ENCODE measurements at places on chromosomes 5 and 9.

DNA sequence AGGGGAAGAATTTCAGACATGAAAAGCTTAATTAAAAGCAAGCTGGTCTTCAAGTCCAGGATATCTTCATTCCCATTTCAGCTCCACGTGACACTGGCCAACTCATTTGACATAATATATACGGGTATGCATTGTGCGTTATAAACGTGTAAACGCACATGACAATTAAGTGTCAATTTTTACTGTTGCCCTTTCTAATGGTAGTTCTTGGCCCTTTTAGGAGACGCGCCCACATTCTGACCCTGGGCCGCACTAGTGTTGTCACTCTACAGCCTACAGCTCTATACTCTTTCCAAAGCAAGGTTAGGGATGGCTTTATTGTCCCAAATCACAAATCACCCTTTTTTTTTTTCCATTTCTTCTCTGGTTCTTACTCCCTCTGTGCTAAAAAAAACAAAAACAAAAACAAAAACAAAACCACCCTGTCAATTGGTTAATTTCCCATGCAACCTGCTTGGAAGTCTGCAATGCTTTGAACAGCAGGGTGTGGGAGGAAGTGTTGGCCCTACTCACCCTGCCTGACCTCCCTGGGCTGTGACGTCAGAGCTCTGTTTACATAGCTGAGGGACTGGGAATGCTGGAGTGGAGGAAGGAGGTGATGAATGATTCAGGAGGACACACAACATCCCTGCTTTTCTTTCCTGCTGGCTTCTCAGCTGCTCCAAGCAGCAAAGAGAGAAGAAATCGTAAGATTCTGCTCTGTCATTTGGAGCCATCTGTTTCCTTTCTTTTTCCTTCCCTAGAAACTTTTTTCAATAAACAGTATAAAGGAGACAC, 19.3 kb downstream of the RFK start:
- peak; percentile 86 for DNase-seq

DNA sequence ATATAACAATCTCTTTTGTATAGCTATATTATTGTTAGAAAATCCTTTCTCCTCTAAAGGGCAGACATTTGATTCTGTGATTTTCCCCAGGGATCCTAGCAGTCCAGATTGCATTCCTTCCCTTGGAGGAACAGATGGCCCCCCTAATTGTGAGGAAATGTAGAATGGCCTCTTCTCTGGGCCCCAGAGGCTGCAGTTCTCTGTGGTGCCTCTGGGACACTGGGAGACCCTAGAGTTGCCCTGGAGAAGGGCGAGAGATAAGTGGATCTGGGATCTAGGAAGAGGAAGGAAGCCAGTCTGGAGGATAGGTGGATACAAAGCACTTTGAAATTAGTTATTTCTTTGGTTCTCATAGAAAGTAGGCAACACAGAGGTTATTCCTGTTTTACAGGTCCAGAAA, 1.9 kb upstream of the HINT2 start:
- no peak for DNase-seq

DNA sequence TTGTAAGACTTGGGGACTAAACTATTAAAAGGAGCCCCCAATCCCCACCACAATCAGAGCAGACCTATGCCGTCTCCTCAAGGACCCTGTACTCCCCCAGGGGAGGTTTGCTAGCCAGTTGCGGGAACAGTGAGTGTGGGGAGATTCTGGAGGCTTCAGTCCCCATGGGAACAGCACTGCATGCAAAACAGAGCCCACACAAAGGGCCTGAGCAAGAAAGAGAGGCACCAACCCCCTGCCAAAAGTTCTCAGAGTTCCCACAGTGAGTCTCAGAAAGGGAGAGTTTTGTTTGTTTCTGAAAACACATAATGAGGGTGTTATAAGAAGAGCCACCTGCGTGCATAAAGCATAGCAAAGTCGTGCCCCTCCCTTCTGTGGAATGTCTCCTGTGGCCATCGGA, 56.6 kb downstream of the CFAP90 start:
- DNase-seq = no peak

DNA sequence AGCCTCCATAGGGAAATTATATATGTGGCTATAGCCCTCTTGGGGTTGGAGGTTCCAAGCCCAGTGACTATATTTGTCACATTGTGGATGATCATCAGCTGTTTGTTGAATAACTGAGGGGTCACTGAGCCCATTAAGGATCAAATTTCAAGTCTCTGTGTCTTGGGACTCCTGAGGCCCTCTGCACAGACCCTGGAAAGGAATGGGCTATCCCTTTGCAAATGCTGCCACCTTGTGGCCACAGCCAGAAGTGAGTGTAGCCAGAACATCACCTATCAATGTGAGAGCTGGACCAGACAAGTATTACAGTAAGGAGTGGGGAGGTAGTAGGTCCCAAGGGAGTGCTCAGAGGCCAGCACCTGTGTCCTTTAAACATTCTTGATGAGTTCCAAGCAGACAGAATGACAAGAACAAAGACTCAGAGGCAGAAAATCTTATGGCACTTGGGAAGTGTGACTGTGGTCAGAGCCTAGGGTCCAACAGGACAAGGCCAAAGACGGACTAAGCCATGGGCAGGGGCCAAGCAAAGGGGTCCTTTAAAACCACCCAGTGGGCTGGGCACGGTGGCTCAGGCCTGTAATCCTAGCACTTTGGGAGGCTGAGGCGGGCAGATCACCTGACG, 8.2 kb downstream of the RPP25L start:
- DNase-seq = peak; percentile 62

DNA sequence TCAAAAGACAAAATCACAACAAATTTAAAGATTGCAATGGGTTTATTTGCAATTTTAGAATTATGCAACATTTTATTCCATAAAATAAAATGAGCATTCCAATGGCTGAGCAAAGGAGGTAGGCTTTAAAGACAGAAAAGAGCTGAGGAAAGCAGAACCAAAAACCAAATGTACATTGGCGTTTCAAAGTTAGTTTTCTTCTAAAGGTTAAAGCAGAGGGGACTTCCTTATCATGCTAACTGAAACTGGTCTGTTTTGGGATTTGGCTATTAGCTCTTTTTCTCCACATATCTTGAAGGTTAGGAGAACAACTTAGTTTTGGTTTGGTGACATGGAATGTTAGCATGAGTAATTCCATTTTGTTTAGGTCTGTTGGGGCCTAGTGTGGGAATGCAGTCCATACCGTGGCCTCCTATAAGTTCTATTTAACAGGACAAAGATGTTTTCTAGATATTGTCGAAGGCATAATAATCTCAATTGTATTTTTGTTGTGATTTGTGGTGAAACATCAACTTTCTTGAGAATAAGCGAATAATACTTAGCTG, 20.3 kb downstream of the DCP2 start:
- DNase-seq = peak; percentile 47

DNA sequence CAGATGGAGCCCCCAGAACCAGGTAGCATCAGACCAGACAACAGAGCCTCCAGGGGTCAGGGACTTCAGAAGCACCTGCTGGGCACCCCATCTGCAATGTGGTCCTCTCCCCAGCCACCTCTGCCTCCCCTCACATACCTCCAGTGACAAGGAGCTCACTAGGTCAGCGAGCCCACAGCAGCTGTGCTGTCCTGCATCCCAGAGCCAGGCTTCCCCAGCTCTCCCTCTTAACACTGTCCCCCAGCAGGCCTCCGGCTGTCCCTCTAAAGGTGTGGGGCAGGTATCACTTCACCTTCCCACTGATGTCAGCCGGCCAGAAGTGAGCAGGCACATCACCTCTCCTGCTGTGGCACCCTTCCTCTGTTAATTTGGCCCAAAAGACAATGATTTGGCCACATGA, 83.6 kb downstream of the LMX1B start:
- no peak for DNase-seq

DNA sequence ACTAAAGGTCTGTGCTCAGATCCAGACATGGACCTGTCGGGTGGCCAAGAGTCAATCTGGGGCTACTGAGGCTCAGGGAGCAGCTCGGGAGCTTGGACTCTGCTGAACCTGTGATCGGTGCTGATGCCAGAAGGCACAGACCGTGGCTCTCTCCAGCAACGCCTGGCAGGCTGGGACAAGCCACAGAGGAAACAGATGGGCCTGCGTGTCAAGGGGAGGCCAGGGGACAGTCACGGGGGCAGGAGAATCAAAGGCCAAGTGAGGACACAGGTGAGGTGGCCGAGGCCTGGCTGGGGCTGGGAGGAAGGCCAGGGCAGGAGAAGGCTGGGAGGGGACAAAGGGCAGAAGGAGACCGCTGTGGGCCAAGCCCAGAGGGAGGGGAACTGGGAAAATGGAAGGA, 43.4 kb downstream of the EPB41L4B start:
- DNase-seq = no peak

- peak; percentile 69 for DNase-seq
Observed at GRCh38 chr9:35882263-35882848, 12.2 kb upstream of the OR13J1 start.

- DNase-seq = no peak
Observed at GRCh38 chr9:96496368-96497116, 46.6 kb downstream of the HABP4 start.

DNA sequence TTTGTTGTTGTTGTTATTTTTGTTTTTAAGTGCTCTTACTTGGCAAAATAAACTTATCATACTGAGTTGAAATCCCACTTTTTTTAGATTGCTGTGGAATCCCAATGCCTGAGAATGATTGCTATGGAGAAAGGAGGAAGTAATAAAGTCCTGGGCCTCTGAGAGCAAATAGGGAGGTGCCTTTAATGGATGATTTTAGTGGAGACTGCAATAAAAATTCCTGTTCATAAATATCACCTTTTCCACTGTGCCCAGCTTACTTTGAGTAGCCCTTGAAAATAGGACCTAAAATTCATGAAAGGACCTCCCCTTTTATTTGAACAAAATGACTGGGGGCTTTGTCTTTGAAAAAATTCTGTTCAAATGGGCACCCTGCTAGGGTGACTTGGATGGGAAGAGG, 21.8 kb upstream of the ANKH start:
- no peak for DNase-seq

GRCh38 chr9:136512651-136513071, 29.8 kb upstream of the SEC16A start:
- DNase-seq = no peak

GRCh38 chr9:14661421-14662059, 31.7 kb downstream of the ZDHHC21 start:
- DNase-seq = peak; percentile 19

DNA sequence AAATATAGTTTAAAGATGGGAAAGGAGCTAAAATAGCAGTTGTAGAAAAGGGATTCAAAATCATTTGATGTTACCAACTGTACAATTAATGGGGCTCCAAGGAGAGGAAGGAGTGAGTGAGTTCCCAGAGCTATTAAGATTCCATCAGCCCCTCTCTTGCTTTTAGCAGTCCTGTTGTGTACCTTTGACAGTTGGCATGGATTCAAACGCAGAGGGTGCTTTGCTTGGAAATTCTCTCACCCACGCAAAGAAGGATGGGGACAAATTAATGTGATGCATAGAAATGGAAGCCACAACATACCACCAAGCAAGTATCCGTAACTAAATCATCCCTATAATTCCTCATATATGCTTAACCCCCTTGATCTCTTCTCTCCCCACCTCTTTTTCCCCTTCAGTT, 461.3 kb downstream of the EBF1 start:
- DNase-seq = no peak

- no peak for DNase-seq
Observed at GRCh38 chr9:5762421-5762820, 70.5 kb downstream of the ERMP1 start.

DNA sequence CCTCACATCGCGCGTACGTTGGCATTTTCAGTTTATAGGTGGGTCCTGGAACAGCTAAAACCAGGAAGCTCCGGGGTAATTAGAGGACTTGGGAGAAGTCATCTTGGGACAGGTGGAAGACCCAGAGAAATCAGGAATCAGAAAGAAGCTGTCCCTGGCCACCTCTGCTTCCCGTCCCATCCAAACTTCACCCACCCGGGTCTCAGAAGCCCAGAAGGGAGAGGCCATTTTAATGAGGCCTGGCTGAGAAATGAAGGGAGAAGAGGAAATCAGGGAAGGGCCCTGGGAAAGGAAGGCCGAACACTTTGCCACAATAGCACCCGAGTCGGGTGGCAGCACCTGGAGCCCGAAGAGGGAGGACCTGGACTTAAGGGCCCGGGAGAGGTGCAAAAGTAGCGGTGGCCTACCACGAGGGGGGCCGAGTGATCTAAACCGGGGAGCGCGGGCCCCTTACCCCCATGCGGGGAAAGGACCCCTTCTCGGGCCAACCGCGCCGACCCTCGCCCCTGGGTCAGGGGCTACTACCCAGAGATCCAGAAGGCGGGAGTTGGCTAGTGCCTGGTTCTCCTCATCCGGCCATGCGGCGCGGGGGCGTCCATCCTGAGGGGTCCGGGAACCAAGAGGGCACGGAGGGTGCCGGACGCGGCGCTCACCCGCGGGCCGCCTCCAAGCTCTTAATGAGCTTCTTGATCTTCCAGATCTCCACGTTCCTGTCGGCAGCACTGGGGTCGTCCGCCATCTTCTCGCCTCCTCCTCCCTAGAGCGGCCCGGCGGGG, 668 bp downstream of the ETF1 start:
- DNase-seq = no peak

DNA sequence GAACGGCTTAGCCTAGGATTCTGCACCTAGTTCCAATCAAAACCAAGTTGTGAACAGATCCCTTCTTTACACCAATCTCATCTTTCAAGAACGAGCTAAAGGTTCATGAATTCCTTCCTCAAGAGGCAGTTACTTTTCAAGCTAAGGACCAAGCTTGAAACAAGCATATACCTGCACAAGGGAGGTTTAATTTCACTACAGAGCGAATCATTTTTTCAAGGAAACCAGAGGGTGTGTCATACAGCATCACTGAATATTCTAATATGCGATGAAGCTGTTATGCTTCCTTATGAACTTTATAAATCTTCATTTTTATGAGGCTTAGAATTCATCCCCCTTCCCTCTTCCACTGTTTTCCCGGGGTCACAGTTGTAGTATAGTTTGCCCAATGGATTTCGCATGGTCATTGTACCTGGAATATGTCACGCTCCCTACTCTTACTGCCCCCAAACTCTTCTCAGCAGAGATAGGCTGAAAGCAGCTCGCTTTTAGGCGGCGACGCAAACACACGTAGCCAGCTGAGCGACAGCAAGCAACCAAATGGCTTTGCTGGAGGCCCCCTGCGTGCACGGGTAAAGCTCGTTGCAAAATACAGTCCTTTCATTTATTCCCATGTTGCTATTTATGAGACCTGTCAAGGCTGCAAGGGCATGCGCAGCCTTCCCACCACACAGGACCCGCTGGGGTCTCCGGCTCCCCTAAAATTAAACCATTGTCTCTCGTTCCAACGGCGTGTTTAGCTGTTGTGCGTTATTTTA, 832 bp downstream of the LMBRD2 start:
- DNase-seq = peak; percentile 45

All from fibroblast of skin of right biceps (primary cell).